ENCODE measurements at places on chromosomes 1 and 21.

DNA sequence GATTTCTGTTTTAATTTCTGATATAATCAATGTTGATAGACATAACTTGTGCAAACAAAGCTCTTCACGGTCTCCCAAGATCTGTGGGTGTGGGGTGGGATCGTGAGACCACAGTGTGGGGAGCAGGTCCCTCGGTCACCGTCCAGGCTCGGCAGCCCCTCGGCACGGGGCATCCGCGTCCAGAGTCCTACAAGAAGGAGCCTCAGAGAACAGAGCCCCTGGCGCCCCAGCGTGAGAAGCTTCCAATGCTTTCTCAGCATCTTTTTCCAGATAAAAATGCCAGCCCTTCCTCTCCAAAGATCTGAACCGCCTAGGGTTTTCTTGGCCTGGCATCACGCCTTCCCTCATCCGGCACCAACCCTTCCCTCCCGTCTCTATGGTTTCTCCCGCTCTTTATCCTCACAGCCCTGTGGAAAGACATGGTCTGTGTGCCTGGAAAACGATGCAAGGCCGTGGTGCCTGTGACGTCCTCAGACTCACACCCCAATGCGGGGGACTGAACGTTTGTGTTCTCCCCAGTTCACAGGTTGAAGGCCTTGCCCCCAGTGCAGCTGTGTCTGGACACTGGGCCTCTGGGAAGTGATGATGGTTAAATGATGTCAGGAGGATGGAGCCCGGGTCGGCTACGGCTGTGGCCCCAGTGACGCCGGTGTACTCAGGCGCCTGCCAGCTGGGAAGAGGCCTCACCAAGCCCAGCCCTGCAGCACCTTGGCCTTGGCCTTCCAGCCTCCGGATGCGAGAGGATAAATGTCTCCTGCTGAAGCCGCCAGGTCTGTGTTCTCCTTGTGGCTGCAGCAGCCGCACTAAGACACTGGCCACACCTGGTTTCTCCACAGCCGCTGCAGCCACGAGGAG is 45.9 kb upstream of the COL6A2 start:
- DNase-seq: no peak

DNA sequence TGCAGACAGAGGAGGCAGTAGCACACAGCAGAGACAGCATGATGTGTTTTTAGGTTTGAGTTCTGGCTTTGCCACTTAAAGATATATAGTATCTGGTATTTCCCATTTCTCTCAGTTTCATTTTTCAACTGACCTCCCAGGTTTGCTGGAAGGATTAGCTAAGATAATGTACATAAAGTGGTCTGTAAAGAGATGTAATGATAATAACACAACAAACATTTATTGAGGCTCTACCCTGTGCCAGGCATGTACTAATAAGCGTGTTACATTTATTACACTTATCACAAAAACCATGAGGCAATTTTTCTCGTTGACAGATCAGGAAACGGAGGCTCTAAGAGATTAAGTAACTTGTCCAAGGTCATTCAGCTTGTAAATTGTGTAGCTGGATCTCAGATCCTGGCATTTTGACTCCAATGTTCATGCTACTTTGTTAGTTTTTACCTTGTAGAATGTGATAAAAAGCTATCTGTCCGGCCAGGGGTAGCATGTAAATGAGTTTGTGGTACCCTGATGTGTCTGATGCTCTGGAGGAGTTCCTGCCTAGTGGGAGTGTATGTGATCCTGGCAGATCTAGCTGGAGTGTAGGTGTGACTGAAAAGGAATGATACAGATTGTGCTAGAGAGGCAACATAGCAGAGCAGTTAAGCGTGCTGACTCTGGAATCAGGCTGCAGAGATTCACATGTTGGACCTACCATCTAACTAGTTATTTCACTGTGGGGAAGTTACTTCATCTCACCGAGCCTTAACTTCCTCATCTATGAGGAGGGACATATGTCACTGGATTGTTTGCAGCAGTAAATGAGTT is 146.6 kb downstream of the VPS13D start:
- DNase-seq: no peak

DNA sequence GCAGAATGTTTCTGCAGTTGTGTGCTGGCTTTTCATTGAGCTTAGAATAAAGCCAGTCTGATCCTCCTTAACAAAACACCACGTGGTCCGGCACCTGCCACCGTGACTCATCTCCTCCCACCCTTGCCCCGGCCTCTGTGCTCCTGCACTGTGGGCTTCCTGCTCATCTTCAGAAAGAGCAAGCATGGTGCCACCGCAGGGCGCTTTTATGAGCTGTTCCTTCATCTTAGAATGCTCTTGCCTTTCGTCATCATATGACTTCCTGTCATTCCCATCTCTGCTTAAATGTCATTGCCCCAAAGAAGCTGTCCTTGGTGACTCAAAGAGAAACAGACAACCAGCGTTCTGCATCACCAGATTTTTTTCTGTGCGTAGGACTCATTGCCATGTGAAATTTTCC is 117.8 kb downstream of the HHAT start:
- DNase-seq: no peak

DNA sequence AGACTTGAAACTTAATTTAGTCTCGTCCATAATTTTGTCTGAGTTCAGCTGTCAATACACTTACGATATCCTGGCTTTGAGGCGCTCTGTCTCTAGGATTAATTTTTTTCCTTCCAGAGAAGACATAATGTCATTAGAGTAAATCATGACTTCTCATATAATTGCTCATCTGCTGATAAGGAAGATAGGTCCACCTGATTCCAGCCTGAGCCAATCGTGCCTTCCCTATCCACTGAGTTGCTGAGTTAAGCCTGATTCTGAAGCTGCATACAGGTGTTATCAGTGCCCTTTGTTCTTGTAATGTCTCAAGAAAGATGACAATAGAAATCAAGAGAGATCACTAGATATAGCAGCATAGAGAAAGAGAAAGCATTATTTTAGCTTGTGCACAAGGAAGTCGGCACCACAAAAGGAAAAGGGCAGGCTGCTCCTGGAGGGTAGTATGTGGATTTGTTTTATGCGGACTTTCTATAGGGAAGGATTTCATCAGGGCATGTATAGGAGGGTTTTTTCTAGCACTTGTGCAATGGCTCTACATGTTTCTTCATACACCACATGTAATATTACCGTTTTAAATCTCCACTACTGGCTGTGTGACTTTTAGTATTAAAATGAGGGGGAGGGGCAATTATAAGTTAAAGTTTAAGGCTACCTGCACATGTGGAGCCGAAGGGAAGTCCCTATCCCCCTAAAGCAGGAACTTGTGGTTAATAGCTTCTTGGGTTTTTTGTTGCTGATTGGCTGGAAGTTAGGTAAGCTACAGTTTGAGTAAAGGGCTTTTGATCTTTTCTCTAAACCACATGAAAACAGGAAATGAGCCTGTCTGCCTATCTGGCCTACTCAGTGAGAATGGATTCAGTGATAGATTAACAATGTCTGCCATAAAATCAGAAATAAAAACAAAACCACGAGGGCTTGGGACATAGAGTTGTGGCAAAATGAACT is 133.4 kb downstream of the PLPPR5 start:
- DNase-seq: no peak

DNA sequence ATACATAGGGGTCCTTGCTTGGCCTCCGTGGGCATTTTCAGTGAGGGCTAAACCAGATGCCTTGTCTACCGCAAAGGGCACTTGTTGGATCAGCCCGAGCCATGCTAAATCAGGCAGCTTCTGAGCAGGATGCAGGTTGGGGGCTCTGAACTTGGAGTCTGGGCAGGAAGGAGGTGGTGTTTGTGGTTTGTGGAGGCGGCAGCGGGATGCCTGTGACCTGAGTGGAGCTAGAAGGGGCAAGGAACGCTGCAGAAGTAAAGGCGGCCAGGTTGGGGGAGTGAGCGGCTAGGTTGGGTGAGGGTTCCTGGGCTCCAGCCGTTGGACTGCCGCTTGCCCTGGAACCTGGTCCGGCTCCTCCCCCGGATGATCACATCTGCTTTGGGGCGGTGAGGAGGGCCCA is 183.9 kb downstream of the CAMTA1 start:
- DNase-seq: no peak

- no peak for DNase-seq
These were observed 56.3 kb downstream of the UMODL1 start for GRCh38 chr21:42127164-42128150.

DNA sequence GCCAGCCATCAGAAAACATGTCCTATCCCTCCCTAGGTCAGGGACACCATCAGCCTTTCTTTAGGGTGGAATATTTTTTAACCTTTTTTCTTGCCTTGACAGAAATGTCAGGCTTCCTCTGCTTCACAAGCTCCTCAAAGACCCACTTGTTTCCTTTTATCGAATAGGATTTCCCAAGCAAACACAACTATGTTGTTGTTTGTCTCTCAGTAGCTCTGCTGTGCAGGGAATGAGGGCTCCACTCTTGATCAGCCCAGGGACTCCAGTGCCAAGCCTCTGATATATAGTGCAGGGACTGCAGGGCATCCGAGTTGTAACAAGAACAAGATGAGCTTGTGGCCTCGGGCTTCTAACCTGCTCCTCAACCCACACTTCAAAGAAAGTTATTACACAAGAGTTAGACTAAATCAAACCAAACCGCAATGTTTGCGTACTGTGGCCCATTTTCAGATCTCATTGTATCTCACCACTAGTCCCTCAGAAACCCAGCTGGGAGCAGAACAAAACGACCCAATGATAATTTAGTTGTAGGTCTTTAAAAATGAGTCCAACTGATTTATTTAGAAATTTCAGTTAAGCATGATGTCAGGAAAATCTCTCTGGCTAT is 108.1 kb downstream of the ATG4C start:
- no peak for DNase-seq

DNA sequence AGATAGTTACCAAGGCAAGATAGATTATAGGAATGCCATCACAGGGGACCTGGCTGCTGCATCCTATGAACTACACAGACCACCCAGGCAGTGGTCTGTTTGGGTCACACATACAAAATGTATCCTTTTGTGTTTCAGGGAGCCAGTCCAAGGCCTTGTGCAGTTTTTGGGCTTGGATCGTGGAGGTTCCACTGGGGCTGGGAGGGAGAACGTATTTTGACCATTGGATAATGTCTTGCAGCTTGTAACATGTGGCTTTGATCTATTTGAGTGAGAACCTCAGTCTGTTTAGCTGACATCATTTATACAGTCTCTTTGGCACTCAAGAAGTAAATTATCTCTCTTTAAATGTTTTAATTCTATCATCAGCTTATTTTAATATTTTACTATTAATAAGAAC is 147.3 kb downstream of the DUSP10 start:
- no peak for DNase-seq

DNA sequence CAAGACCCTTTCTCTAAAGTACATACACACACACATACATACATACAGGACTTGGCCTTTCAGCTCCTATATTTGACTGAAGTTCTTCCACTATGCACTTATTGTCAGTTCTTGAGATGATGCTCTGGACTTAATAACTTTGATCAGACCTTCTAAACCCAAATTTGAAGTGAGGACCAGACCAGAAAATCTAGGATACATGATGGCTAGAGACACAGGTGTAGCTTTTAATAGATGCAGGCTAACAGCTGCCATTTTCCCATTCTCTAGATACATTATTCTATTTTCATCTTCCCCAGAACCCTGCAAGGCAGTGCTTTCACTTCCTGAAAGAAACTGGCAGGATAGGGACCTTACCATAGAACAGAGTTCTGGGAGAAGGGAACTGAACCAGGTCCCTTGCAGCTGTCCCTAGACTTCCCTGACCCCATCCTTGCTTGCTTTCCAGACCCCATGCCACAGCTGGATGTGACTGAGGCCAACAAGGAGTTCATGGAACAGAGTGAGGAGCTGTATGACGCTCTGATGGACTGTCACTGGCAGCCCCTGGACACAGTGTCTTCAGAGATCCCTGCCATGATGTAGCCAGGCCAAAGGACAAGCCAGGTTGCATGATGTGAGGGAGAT is 14.9 kb upstream of the RAB42 start:
- no peak for DNase-seq

- DNase-seq: no peak
These were observed 13.7 kb upstream of the RPL5 start for GRCh38 chr1:92817986-92818764.

GRCh38 chr1:174217787-174218574 is 58.7 kb downstream of the RABGAP1L start:
- DNase-seq: no peak

- DNase-seq: no peak
These were observed 367.1 kb upstream of the ADGRL4 start for GRCh38 chr1:79373481-79374125.

DNA sequence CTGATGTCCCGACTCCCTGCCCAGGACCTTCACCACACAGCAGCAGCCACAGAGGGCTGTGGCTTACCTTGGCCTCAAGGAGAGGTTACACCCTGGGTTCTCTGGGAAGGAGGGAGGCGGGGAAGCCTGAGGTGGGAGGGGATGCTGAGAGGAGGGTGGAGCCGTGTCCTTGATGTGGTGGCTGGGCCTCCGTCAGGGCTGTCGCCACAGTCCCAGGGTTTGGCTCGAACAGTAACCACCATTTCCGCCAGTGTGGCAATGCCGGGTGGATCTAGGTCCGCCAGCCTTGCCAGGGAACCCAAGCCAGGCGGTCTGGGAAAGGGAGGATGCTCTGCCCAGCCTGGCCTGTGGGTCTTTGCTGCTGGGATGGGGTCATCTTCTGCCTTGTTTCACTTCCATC is 18.4 kb upstream of the CDCA8 start:
- DNase-seq: no peak

- no peak for DNase-seq
These were observed 3.2 kb downstream of the IRF2BP2 start for GRCh38 chr1:234606784-234607108.

GRCh38 chr1:108813326-108813725 is 43.6 kb downstream of the AKNAD1 start:
- no peak for DNase-seq

DNA sequence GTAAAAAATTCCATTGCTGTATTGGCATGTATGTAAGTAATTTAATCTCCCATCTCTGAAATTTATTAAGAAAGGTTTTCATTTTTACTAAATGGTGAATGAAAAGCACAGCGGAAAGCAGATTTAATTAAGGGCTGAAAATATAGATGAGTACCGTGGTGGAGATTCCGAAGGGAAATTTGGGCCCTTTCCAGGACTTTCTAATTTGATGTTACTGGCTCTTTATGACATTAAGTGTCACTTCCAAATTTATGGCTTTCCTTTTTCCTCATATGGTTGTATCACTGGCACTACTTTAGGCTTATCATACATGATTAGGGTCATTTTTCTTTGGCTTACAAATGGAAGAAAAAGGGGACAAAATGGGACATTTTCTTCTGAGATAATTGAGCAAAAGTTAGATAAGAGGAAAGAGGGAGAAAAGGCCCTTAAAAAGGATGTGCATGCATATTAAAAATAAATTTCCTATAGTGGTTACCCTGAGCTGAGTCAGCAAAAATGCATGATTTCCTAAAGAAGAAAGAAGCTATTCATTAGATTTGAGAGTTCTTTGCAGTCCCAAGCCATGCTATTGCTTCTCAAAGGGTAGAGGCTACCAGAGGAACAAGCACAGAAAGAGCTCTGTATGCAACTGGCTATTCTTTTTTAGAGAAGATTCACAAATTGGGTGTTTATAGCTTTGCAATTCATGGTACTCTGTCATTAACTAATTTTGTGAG is 74.9 kb upstream of the CNIH3 start:
- no peak for DNase-seq

- DNase-seq: no peak
These were observed 136.5 kb upstream of the POU3F1 start for GRCh38 chr1:38183096-38183495.

Data from Right ventricle myocardium inferior (tissue), 1 donor.